NCI-H2081 (cell line): ENCODE measurements at places on chromosomes 11 and 22.
A peak's percentile ranks its signal among the peaks of the same experiment; 100 is the strongest.

DNA sequence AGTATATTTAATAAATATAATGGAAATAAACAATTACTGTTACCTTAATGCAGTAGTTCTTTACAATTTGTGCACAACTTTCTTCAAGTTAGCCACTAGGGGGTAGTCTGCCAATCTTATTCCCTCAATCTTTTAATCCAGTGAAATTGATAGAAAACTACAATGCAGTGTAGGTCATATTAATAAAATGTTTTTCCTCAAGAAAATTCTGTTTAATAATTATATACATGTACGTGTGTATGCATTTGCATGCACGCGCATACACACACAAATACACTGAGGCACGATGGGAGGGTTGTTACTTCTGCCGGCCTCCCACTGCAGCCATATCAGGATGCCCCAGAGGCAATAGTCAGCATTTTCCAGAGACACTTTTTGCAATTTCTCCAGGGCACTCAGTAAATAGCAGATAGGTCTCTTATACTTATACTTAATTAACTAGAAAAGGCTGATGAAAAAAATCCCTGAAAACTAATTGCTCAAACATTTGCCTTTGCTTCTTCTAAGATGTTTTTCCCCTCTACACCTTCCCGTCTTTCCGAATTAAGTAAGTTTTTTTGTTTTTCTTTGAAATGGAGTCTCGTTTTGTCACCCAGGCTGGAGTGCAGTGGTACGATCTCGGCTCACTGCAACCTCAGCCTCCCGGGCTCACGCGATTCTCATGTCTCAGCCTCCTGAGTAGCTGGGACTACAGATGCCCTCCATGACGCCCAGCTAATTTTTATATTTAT is 3.1 kb downstream of the GAB2 start:
- DNase-seq, result no peak

DNA sequence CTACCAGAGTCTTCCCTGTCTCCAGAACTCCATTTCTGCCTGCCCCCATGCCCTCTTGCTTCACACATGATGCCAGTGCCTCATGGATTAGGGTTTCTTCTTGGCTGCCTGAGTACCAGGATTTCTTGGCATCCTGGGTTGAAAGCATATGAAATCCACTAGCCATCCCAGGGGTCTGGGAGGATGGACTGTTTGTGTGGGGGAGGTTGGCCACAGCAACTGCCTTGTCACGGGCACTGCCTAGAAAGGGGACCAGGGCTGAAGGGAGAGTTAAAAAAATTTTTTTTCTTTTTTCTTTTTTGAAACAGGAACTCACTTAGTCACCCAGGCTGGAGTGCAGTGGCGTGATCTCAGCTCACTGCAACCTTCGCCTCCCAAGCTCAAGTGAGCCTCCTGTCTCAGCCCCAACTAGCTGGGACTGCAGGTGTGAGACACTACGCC is 4.2 kb downstream of the USP35 start:
- DNase-seq, result no peak

DNA sequence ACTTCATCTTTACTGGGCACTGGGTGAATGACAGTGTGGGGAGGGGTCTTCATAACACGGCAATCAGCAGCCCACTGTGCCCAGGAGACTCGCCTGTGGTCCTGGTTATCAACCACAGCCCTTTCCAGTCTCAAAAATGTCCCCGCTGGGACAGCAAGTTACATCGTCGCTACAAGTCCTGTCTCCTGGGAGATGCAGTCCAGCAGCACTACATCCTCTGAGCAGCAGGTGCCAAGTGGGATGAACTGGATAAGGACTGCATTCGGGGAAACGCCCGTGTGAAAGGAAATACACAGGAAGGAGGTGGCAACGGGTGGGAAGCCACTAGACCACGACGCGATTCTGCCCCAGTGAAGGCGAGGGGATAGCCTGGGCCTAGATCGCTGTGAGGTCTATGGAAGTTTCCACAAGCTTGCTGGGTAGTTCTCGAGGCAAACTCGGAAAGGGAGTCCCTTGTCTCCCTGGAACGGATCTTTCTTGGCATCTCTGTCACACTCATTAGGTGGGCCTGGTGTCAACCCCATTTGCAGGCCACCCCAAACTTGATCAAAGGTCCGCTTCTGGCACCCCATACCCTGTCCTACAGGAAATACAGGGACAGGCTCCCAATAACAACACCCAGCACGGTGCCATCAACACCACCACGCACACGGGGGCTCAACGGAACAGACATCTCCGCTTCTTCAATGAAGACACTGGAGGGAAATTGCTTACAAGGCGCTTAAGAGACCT is 4.4 kb downstream of the ASCL2 start:
- DNase-seq, result no peak

DNA sequence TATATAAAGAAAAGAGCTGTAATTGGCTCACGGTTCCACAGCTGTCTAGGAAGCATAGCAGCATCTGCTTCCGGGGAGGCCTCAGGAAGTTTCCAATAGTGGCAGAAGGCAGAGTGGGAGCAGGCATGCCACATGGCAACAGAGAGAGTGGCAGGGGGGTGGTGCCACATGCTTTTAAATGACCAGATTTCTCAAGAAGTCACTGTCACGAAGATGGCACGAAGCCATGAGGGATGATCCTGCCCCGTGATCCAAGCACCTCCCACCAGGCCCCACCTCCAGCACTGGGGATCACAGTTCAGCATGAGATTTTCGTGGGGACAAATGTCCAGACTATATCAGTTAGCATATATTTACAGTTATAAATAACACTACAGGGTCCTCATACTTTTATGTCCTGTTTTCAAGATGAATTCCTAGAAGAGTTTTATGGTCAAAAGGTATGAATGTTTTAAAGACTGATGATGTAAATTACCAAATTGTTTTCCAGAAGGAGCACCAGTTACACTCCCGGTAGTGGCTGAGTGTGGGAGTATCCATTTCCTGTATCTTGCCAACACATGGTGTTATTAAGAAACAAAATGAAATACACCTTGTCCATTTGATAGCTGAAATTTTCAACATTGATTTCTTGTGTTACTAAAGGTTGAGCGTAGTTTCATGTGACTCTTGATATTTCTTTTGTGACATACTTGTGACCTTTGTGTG is 19.2 kb downstream of the FAM118A start:
- DNase-seq, result peak; percentile 36

GRCh38 chr22:38733329-38733723 is 22.5 kb downstream of the SUN2 start:
- DNase-seq, result no peak

DNA sequence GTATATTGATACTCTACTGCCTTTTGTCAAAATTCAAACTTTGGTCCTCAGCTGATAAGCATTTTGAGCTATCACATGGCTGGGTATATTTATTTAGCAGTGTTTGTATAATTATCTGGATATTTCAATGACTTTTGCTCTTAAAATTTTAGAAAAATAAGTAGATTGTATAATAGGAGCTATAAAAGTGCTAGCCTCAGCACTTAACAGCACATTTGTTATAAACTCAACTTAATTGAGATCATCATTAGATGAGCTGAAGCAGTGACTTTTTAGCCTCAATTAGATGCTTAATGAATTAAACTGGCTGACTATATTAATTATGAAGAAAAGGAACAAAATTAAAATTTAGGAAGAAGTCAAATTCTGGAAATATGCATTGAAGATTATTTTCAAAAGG is 429.9 kb downstream of the DYNC2H1 start:
- no peak for DNase-seq

GRCh38 chr11:117187428-117187798 is 8.9 kb downstream of the SIDT2 start:
- DNase-seq, result no peak

DNA sequence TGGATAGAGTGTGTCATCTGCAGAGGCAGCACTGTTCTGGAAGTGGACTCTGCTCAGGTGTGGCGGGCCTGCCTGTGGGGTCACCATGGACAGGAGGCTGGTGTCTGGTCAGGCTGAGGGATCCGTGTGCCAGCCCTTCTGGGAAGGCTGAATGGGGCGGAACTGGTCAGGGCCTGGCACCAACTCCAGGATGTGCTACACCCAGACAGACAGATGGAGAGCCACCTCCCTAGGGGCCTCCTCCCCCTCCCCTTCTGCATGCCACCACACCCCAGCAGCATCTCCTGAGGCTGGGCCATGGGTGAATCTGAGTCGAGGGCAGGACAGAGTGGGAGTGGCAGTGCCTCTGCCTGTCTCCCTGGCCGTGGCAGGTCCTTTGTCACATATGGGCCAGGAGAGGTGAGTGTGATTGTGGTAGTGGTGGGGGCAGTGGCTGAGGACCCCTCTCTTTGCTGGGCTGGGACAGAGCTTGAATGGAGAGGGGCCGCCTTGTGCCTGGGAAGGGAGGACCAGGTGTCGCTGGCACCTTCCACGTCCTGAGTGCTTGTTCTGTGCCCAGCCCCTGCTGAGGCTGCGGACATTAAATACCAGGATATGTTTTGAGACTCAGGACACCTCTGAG is 29.1 kb downstream of the ST3GAL4 start:
- DNase-seq, result no peak

DNA sequence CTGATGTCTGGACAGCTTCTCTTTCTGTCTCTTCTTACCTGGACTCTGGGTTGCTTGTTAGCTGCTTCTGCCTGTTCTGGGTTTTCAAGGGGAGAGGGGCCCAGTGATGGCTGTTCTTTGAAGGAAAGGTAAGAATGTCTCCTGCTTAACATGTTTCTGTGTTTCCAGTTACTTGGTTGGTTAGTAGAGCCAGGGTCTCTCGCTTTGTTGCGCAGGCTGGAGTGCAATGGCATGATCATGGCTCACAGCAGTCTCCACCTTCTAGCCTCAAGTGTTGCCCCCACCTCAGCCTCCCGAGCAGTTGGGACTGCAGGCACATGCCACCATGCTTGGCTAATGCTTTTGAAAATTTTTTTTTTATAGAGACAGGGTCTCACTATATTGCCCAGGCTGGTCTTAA is 126.6 kb downstream of the BCR start:
- DNase-seq, result no peak

GRCh38 chr22:43520632-43521039 is 108.8 kb downstream of the MPPED1 start:
- no peak for DNase-seq

DNA sequence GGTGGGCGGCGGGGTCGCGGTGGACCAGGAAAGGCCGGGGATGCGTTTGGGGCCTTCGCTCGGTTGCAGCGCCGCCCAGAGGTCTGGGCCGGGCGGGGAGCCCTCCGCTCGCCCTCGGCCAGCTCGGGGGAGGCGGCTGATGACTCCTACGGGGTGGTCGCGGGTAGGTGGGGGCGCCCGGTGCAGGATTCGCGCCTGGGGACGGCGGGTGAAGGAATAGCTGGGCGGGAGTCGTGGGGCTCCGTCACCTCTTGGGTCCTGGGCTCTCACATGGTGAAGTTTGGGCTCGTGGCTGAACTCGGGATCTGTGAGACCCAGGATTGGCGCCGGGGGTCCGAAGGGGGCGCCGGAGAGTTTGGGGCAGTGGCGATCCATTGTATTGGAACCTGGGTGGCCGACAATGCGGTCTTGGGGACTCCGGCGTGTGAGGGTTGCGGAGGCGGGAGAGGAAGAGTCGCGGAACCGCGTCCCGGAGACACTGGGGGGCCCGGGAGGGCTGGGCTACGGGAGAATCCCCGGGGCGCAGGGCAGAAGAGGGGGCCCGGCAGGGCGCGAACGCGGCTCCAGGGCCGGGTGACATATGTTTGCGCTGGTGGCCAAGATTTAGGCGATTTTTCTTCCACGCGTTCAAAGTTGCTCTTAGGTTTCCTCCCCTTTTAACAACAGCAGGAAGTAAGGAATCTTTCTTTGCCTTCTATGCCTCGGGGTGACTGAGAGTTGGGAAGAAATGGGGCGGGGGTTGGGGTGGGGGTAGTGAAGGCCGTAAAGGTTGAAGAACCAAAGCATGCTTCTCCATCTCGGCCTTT is 935 bp downstream of the QSER1 start:
- DNase-seq, result peak; percentile 62

DNA sequence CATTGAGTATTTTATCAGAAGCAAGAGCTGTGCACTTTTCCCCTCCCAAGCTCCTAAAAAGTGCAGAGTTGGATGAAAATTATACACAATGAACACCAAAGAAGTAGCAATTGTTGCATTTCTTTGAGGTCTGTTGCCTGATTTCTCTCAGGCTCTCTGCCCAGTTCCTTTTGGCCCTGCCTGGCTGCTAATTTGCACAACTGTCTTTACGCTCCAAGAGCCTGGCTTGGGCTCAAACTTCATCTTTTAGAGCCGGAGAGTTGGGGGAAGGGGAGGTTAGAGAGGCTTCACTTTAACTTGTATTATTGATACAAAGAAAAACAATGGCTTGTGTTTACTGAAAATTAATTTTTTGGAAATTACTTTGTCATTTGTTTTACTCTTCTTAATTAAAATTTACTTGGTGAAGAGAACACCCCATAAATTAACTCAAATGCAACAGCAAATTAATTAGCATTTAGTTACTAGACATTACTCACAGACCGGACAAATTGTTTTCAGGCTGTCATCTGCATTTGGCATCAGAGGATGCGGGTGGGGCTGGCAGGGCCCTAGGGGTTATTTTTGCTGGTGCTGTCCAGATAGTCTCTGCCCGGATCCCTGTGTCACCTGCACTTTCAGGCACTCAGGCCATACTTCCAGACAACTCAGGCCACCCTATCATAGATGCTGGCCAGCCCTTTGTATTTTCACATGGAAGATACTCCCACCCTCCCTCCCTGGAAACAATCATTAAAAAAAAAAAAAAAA is 407.3 kb downstream of the NXPE2 start:
- DNase-seq, result peak; percentile 54

- DNase-seq, result no peak
Measured at GRCh38 chr22:33983558-33983957, 63.3 kb upstream of the LARGE1 start.

- peak; percentile 8 for DNase-seq
Measured at GRCh38 chr11:105000167-105000566, 22.8 kb downstream of the CASP5 start.

GRCh38 chr11:45423036-45423435 is 136.9 kb upstream of the SYT13 start:
- DNase-seq, result no peak

- peak; percentile 94 for DNase-seq
Measured at GRCh38 chr11:113401718-113402117, 14.1 kb downstream of the ANKK1 start.

GRCh38 chr22:38953577-38954413 is 3.6 kb upstream of the APOBEC3A start:
- no peak for DNase-seq

DNA sequence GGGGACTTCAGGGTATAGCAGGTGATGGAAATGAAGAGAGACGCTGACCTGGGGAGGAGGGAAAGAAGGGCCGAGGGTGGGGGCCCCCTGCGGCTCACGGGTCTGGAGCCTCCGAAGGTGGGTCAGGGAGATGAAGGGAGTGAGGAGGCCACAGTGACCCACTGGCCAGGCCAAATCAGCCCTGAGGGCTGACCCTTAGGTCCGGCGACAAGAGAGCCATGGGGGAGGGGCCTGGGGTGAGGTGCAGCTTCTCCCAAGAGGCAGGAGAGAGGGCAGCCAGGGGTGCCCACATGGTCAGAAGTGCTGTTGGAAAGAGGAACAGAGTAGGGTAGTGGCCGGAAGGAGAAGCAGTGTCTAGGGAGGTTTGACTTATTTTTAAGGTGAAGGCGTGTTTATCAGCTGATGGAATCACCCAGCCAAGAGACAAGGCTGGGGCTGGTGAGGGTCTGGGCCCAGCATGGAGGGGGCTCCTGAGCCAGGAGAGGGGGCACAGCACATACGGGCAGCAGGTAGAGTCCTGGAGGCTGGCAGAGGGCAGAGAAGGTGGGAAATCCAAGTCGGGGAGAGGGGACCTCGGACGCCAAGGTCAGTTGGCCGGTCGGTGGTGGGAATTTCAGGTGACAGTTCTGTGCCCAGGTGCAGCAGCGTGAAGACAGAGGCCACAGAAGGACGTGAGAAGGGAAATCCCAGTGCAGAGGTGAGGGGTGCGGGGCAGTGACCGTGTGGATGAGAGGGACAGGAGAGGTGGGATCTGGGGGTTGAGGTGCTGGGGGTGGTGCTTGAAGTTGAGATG is 49.0 kb downstream of the LINC01488 start:
- DNase-seq, result no peak
